NCI-H524 treated with DMSO at 0.1 percent for 48 hours (cell line): ENCODE measurements at places on chromosomes 11 and 22.

DNA sequence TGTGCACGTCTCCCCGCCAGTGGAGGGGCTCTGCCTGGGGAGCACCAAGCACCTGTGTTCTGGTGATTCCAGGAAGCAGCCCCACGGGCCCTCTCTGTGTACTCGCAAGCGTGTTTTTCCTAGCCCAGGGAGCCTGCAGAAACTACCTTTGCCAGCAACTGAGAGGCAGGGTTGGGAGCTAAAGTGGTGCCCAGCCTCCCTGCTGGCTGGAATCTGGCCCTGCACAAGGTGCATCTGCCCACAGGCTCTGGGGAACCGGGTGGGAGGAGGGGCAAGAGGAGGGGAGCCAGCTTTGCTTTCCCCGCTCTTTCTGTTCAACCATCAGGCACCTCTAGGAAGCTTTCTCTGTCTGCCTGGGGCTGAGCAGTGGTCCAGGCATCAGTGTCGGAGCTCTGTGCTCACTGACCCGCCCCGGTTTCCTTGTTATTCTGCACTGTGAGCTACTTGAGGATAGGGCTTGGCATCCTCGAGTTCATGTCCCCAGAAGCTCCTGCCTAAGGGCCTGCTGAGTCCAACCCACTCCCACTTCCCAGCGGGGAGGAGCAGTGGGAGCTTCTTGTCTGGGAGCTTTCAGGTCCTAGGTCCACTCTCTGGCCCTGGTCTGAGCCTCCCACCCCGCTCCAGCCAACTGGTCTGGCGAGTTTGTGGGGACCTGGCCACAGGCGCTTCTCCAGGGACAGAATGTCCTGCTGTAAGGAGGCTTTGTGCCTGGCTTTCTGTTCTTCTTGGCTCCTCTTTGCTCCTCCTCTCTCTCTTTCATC, 14.9 kb downstream of the DAGLA start:
- no peak for DNase-seq

DNA sequence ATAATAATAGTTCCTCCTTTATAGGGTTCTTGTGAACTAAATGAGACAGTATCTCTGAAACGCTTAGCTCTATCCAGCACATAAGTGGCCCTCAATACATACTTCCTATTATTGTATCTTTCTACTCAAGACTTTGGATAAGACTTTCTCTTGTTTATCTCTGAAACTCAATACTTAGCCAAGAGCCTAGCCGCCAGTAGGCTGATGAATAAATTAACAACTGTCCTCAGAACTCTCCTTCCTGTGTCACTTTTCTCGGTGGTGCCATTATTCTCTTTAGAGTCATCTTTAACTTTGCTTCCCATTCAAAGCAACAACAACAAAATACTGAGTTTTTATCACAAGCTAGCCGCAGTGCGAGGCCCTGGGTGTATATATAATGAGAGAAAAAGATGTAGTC, 86.9 kb downstream of the FAM83F start:
- no peak for DNase-seq

GRCh38 chr11:94623120-94623735, 56.1 kb downstream of the PIWIL4 start:
- DNase-seq: peak; percentile 64

- no peak for DNase-seq
Measured at GRCh38 chr22:28831140-28832072, 31.0 kb upstream of the XBP1 start.

- no peak for DNase-seq
Measured at GRCh38 chr11:113419454-113420003, 31.9 kb downstream of the ANKK1 start.

DNA sequence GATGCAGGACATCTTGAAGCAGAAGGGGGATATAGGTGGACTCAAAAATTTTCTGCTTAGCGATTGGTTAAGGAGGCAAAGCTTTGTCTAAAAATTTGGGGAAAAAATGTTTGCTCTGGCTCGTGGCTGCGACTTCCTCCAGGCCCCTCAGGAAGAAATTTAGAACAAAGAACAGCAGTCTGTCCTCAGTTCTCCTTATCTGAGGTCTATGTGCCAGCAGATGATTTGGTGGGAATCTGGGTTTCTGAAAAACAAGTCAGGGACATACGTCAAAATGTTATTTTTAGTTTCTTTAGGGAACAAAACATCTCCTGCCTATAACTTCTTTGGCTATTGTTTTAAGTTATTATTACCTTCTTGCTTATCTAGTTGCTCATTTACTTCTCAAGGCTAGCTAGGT, 8.1 kb downstream of the OR6M1 start:
- DNase-seq: no peak

DNA sequence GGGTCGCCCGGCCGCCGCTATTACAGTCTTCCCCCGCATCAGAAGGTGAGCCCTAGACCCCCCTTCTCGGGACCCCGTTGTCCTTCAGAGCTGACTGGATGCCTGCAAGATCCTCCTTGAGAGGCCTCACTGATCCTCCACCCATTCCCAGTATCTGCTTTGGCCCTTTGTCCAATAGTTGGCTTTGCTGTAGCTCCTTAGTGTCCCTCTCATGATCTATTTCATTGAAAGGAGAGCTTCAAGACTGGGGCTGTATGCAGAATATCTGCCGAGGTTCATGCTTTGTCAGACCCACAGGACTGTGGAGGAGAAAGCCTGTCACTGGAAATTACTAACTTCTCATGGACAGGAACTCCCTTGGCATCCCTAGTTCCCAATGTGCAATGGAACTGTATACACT, 499 bp downstream of the DLAT start:
- DNase-seq: no peak

- DNase-seq: no peak
Measured at GRCh38 chr11:79249295-79249993, 191.4 kb downstream of the TENM4 start.

DNA sequence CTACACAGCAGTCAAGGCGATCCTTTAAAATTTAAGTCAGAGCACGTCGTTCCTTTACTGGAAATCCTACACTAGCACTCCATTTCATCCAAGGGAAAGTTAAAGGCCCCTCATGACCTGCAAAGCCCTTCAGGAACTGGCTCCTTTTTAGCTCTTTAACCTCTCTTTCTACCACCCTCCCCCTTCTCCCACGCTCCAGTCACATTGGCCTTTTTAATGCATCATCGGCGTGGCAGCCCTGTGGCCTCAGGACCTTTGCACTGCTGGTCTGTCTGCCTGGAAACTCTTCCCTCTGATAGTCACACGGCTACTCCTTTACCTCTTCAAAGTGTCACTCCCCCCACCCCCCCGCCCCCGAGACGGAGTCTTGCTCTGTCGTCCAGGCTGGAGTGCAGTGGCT, 1.2 kb upstream of the PTPN5 start:
- DNase-seq: no peak

- DNase-seq: no peak
Measured at GRCh38 chr22:20763630-20764470, 10.1 kb upstream of the SERPIND1 start.

GRCh38 chr11:83044958-83045712, 26.6 kb downstream of the RAB30 start:
- DNase-seq: no peak

DNA sequence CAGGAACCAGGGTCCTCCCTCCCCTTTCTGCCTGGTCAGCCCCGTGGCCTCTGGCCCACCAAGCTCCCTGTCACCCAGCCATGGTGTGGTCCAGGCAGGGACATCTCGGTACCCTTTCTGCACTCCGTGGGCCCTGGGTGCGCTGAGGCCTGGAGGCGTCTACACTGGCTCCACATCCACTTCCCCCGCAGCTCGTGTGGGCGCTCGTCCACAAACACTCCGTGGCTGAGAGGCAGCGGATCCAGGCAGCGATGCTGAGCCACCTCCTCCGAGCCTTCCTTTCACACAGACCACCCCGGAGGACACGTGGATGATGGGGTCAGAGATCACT, 16.1 kb downstream of the RNH1 start:
- no peak for DNase-seq

DNA sequence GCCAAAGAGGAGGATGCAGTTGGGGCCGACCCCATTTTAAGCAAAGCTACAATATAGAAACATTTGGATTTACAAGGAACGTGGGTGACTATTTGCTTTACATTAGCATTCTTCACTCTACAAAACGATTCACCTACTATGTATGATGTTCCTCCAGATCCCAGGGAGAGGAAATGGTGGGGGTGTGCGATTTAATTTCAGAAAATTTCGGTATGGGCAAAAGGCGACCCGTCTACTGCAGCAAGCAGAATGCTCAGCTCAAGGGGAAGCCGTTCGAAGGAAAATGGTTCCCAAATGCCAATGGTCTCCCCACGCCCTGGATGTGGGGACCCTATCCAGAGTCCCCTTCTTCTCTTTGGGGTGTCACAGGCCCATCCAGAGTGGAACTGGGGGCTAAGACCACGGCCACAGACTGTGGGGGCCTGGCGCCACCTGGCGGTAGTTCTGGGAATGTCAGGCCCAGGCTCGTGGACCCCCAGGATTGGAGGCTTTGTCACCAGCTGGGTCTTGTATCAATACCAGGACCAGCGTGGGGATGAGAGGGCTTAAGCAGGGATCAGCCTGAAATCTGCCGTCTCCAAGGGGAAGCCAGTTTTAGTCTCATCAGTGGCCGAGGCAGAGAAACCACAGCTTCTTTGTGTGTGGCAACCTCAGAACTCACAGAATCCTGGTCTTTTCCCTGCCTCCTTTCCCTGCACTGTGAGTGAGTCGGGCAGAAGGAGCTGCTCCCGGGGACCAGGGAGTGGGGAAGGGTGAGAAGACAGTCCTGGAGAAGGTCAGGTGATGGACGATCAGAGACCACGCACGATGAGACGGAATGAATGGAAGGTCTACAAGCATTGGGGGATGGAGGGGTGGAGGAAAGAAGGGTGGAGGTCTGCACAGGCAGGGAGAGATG, 8.4 kb downstream of the LRRC10B start:
- DNase-seq: no peak

DNA sequence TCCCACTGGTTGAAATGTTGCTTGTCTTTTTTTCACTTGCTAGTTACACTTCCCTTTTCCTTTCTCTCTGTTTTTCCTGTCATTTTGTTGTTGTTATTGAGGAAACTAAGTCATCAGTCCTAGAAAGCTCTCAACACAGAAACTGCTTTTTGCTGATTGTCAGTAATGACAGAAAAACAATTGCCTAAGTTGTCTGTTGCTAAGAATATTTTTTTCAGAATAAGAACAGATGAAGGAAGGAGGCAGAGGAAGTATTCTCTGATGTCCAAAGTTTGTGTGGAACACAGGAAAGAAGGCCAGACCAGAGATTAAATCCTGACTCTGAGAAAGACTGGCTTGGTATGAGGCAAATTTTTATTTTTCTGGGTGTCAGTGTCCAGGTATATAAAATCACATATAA, 163.3 kb downstream of the CASP12 start:
- DNase-seq: no peak

GRCh38 chr11:39651857-39652461, 1807.5 kb downstream of the LRRC4C start:
- DNase-seq: no peak

GRCh38 chr11:7589861-7590260, 76.1 kb downstream of the PPFIBP2 start:
- no peak for DNase-seq

DNA sequence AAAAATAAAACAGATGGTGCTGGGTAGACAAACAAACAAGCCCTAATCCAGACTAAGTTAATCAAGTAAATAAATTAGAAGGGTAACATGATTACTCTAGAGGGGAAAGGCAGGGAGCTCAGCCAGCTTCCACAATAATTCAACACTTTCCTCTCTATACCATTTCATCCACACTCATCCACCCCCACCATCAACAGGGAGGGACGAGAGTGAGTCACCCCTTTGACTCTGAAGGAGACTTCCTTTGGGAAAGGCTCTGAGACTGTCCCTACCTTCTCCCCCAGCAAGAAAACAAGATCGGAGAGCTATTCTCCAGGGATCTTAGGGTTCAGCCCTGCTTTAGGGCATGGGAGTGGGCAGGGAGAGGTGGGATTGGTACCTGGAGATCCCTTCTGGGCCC, 33.1 kb downstream of the TRIM66 start:
- no peak for DNase-seq

DNA sequence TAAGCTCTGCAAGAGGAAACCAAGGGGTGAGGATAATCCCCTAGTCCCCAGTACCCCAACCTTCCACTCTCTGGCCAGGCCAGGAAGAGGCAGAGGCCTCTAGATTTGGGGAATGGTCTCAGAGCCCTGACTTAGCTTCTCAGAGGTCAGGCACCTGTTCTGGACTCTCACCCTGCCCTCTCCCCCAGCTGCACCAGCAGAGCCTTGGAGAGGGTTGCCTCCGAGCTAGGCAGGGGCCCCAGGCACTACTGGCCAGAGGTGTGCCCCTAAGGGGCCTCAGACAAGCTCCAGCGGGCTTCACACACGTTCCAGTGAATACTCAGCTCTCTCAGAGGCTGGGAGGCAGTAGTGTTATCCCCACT, 8.0 kb downstream of the FREY1 start:
- no peak for DNase-seq

GRCh38 chr11:70503468-70504221, 105.3 kb downstream of the CTTN start:
- peak; percentile 32 for DNase-seq

- DNase-seq: no peak
Measured at GRCh38 chr22:32850591-32851517, 49.3 kb downstream of the TIMP3 start.

DNA sequence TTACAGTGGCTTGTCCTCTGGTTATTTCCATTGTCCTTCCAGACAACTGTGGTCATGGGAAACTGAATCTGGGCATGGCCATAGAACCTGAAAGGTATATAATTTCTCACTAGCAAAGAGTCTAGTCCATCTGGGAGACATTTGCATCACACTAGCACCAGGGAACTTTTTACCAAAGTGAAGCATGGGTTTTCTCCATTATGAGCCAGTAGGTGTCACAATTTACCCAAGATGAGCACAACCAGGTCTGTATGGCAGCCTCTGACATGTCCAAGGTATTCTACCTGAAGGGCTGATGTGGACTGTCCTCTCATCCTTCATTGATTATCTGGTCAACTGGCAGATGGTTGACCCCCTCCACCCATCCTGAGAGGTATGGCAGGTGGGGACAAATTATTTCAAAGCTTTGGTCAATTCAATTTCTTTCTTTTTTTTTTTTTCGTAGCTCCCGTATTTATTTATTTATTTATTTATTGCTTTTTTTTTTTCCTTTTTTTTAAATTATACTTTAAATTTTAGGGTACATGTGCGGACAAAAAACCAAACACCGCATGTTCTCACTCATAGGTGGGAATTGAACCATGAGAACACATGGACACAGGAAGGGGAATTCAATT, 425.9 kb downstream of the TMEM135 start:
- DNase-seq: no peak

DNA sequence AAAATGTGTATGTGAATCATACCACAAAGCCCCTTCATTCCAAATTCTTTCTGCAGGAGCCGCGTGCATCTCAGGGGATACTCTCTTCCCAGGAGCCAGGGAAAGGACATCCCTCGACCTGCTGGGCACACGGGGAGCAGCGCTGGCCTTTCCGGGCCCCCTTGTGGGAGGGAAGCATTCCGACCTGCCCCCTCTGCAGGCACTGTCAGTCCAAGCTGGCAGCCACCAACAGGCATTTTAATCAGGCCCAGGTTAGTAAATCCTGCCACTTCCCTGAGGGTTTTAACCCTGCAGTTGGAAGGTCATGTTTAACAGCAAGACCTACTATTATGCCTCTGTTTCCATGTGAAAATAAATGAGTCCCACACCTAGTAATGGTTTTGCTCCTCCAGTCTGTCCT, 391.5 kb downstream of the SHANK2 start:
- no peak for DNase-seq

- no peak for DNase-seq
Measured at GRCh38 chr11:124442847-124443246, 2.6 kb downstream of the OR8B8 start.

- DNase-seq: no peak
Measured at GRCh38 chr22:17717708-17718107, 56.6 kb downstream of the BID start.

GRCh38 chr11:130710497-130711012, 205.7 kb downstream of the SNX19 start:
- no peak for DNase-seq
